ENCODE measurements at places on chromosomes 2 and 18. TPM values are rescaled to one million over a fixed set of nuclear protein-coding genes. Genes with fewer than 3 reads are reported as not detected.

Gene OTOS
- total RNA-seq: not detected

Gene EMILIN1
- total RNA-seq: 0.19 TPM

Gene SPOPL
- 37.8 TPM for total RNA-seq

- no peak overlapping the region for H3K27ac ChIP-seq
- no peak for DNase-seq
- H3K4me1 ChIP-seq: peaks cover 51% of the 10 kb centered on the region
- H3K27me3 ChIP-seq: no peaks in the 10 kb centered on the region
- no peak overlapping the region for H3K4me3 ChIP-seq
- H3K36me3 ChIP-seq: peaks cover 5% of the 10 kb centered on the region
These were observed 28.6 kb downstream of the EML4 start for GRCh38 chr2:42197792-42198191.

DNA sequence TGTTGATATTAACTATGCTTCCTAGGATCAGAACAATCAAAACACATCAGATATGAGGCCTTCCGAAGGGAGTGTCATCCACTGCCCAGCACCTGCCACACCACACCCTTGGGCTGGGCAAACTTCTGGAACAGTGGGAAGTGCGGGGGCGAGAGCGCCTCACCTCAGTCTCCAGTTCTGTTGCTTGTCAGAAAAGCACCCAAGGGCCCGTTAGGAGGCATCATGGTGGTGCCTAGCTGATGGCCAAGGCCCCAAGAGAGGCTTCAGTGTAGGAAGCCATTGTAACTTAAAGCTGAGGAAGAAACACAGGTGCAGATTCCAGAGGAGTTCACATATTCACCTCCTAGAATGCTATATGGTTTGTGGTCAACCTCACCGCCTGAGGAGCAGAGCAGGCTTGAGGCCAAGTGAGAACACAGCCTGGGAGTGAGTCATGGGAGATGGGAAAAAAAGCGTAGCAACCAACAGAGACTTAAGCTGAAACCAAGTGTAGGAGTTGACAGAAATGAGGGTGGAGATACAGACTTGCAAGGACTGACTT is 85.1 kb upstream of the ATL2 start:
- peak overlapping the region; percentile 76 for H3K27ac ChIP-seq
- peak overlapping the region; percentile 8 for H3K4me3 ChIP-seq

- no peaks in the 10 kb centered on the region for H3K27me3 ChIP-seq
- H3K4me3 ChIP-seq: no peak overlapping the region
- no peak overlapping the region for H3K27ac ChIP-seq
- DNase-seq: no peak
- H3K36me3 ChIP-seq: no peaks in the 10 kb centered on the region
These were observed 183.8 kb upstream of the CTAGE1 start for GRCh38 chr18:22601481-22601880.

- H3K4me1 ChIP-seq: no peaks in the 10 kb centered on the region
- DNase-seq: no peak
- no peak overlapping the region for H3K4me3 ChIP-seq
- no peaks in the 10 kb centered on the region for H3K27me3 ChIP-seq
- no peak overlapping the region for H3K27ac ChIP-seq
These were observed 5.8 kb upstream of the MARCHF7 start for GRCh38 chr2:159706385-159706980.

DNA sequence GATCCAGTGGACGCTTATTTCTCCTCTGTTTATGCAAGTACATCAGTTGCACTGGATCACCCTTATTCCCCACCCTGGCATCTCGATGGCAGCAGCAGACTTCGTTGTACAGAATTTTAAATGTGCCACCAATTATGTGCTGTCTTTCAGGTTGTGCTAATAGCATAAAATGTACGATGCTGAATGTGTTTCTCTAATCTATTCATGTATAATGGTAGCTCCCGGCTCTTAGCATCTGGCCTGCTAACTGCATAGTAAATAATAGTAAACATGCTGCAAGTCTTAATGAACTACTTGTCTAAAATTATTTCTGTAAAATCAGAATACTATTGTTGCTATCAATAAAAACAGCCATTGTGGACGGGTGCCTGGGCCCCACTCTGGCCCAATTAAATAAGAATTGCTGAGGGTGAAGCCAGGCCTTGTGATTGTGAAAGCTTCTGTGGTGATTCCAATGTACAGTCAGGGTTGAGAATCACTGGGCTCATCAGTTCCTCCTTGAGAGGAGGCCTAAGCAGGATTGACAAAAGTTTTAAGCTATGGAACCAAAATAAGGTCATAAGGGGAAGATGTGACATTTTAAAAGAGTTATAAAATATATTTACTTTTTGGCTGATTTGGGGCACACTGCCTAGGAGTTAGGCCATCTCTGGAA is 14.4 kb upstream of the MYO3B start:
- H3K27ac ChIP-seq: no peak overlapping the region
- no peaks in the 10 kb centered on the region for H3K27me3 ChIP-seq
- no peak overlapping the region for H3K4me3 ChIP-seq
- H3K4me1 ChIP-seq: peaks cover 16% of the 10 kb centered on the region
